Dorsolateral prefrontal cortex (tissue), 122 donors: ENCODE measurements at places on chromosomes 2 and 18.

- no peak for DNase-seq
Observed at GRCh38 chr2:242020196-242021004, 150.9 kb downstream of the RTP5 start.

DNA sequence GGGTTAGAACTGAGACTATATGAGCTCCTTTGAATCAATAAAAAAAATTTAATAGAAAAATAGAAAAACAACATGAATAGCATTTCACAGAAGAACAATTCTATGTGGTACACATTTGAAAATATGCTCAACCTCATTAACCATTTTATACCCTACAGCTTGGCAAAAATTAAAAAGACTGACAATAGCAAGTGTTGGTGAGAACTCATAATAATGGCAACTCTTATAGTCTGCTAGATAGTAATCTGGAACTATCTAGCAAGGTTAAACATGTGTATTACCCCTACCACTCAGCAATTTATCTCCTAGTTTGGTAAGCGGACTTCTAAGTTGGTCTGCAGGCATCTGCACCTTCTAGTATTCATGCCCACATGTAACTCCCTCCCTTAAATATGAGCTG, 67.8 kb downstream of the CYBRD1 start:
- no peak for DNase-seq

- no peak for DNase-seq
Observed at GRCh38 chr2:197286805-197287595, 23.6 kb downstream of the ANKRD44 start.

GRCh38 chr2:238278626-238279323, 9.6 kb downstream of the PER2 start:
- DNase-seq, result no peak

- DNase-seq, result no peak
Observed at GRCh38 chr2:88442473-88442872, 10.0 kb downstream of the FOXI3 start.

GRCh38 chr2:196268538-196269338, 97.4 kb upstream of the STK17B start:
- DNase-seq, result no peak

DNA sequence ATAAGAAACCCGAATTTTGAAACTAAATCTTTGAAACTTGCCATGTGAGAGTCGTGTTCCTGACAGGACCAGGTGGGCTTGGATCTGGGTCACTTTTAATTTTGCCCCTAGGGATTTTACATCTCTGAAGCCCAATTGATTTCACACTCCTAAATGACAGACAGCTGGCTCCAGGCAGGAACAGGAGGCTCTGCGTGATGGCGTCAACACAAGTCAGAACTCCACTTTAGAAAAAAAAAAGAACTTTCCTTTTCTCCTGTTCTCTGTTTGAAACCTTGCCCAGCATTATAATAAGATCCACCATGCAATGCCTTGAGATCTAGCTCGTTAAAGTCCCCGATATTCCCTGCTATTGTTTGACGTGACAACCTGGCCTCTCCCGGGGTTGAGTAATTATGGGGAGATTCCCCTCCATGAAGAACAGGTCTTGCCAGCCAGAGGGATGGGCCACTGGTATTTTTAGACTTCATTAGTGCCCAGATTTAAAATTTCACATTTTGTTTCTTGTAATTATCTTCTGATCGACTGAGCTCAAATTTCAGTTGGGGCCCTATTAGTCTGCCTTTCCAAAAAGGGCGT, 260.3 kb downstream of the KLHL29 start:
- DNase-seq, result no peak

DNA sequence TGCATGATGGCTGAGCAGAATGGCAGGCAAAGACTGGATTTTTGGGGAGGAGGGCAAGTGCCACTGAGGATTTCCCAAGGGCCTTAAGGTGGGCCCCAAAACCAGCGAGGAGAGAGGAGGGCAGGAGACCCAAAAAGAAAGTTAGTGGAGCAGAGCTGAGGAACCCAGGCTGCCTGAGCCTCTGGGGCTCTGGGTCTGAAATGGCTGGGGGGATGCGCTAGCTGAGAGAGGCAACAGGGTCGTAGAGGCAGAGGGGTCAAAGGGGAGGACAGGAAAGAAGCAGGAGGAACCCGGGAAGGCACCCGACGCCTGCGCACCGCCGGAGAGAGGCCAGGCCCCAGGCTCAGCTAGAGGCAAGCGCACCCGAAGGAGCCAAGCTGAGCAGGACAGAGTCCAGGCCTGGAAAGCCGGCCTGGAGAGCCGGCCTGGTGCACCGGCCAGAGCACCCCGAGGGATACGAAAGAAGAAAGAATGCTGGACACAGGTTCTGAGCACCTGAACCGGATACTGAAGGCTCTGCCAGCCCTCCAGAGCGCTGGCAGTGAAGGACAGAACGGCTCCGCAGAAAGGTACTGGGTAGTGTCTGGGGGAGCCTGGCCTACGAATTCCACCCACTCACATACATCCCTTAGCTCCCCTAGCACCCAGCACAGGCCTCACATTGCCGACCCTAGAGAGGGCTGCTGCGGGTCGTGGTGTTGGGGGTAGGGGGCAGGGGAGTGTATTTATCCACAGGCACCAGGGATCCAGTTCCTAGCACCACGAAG, 39.5 kb upstream of the ATP6V1B1 start:
- no peak for DNase-seq

GRCh38 chr2:27977731-27978312, 87.3 kb downstream of the BABAM2 start:
- no peak for DNase-seq

GRCh38 chr18:10413722-10414121, 40.7 kb upstream of the APCDD1 start:
- DNase-seq, result no peak

DNA sequence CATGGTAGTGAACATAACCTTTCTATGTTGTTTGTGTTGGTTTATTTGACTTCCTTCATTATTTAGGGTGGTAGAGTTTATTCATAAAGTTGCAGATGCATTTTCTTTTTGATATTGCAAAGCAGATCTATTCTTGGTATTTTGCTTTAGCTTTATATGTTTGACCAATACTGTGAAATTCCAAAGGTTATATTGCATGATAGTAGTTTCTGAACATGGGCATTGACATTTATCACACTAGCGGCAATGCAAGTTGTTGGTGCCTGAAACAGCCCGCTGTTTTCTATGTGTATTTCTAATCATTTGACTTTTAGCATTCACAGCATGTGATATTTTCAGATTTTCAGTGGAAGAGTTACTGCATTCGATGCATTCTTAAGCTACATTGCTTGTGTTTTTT, 87.2 kb downstream of the ASXL3 start:
- no peak for DNase-seq

DNA sequence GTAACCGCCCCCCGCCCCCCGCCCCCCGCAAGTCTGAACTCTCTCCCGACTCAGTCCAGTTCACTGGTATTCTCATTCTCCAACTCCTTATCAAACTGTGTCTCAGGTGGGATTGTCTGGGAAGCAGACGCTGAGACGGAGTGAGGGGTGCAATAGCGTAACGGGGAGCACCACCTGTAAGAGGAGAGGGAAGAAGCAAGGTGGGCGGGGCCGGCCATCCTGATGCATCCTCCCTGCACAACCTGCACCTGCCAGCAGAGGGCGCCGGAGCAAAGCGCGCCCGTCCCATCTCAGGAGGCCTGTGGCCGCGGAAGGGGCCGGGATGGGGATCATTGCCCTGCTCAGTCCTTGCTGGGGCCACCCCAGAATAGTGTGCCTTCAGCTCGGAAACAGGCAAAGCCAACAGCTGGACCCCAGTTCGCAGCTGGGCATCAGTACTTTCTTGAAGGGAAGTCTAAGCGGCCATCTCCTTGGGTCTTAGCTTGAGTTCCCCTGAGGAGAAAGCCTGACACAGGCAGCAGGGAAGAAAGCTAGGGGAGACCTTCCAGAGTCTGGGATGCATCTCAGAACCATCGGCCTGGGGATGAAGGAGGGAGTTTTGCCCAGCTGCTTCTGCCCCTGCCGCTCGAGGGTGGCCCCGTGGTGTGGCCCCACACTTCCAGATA, 208.0 kb downstream of the TFCP2L1 start:
- no peak for DNase-seq

DNA sequence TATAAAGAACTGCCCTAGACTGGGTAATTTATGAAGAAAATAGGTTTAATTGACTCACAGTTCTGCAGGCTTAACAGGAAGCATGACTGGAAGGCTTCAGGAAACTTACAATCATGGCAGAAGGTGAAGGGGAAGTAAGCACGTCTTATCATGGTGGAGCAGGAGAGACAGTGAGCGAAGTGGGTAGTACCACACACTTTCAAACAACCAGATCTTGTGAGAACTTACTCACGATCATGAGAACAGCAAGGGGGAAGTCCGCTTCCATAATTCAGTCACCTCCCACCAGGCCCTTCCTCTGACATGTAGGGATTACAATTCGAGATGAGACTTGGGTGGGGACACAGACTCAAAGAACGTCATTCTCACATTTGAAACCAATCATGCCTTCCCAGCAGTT, 260.1 kb upstream of the FAM98A start:
- no peak for DNase-seq

DNA sequence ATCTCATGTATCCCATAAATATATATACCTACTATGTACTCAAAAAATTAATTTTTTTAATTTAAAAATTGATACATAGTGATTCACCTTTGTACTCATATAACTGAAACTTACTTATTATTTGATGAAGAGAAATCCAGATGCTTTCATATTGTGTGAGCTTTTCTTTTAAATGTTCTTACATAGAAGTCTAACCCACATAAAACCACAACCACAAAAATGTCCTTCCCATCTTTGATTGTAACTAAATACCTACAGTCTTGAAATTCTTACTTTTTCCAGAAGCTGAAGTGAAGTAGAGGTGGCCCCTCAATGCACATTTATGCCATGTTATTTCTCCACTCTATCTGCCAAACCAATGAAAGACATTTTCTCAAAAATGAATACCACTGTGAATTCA, 117.9 kb upstream of the COL5A2 start:
- no peak for DNase-seq

- no peak for DNase-seq
Observed at GRCh38 chr18:71040161-71040560, 751.3 kb downstream of the SOCS6 start.

- DNase-seq, result no peak
Observed at GRCh38 chr18:2410688-2411087, 160.6 kb downstream of the METTL4 start.

- no peak for DNase-seq
Observed at GRCh38 chr18:31739651-31740050, 21.0 kb downstream of the SLC25A52 start.
